Stimulated activated CD4-positive, alpha-beta T cell treated with anti-CD3 and anti-CD28 coated beads, Interleukin-2, amount 100 ng/mL, for 24 hours (primary cell): ENCODE measurements at places on chromosomes 1 and 21.

DNA sequence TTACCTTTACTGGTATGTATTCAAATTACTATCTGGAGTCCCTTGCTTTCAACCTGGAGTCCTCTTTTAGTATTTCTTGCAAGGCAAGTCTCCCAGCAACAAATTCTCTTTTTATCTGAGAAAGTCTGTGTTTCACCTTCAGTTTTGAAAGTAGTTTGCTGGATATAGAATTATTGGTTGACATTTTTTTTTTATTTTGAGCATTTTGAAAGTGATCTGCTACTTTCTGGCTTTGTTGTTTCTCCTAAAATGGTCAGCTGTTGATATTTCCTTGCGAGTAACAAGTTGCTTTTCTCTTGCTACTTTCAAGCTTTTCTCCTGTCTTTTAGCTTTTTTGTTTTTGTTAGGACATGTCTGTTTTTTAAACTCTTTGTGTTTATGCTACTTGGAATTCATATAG is 126.1 kb downstream of the TRIM33 start:
- DNase-seq, result no peak

DNA sequence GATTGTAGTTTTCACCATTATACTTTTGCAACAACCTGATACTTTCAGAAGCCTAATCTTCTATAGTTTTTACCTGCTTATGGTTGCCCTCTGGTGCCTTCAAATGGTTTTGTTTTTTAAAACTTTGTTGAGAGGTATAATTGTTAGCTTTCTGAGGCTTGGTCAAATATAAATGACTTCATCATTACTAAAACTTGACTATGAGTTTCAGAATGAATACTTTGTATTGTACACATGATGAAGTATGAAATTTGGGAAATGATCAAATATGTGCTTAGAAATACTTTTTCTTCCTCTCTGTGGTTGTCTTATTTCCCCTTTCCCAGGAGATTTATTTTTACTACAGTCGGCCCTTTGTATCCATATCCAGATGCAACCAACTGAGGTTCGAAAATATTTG is 151.8 kb upstream of the B3GALT2 start:
- no peak for DNase-seq

- DNase-seq, result peak; percentile 16
Observed at GRCh38 chr1:227899141-227899819, 48.5 kb downstream of the WNT9A start.

DNA sequence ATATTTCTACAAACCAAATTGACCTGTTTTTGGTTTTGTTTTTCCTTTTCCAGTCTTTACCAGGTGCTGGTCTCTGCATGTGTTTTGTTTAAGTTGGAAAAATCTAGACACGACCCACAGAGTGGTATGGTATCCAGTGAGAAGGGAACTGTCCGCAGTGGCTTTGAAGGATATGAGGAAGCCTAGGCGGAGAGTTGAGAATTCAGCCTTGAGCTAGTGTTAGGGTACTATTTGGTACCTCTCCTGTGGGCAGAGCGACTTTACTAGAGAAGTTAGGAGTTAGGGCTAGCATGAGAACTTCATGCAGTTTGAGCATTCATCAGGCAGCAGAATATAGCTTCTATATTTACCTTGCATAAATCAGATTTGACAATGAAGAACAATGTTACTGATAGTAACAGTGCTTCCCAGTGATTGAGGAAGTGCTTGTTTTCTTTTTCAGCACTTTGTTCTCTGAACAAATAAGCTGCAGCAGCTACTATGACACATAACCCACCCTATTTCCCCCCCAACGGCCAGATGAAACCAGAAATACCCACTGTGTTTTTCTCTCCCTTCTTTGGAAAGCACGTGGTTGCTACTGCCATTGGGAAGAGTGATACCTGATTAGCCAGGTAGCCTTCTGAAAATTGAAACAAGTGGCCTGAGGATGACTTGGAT is 19.0 kb downstream of the MRPS6 start:
- DNase-seq, result no peak
